ENCODE measurements at places on chromosomes 7 and 10.

GRCh38 chr10:102436312-102436711, 3.9 kb upstream of the CUEDC2 start:
- DNase-seq, result no peak

DNA sequence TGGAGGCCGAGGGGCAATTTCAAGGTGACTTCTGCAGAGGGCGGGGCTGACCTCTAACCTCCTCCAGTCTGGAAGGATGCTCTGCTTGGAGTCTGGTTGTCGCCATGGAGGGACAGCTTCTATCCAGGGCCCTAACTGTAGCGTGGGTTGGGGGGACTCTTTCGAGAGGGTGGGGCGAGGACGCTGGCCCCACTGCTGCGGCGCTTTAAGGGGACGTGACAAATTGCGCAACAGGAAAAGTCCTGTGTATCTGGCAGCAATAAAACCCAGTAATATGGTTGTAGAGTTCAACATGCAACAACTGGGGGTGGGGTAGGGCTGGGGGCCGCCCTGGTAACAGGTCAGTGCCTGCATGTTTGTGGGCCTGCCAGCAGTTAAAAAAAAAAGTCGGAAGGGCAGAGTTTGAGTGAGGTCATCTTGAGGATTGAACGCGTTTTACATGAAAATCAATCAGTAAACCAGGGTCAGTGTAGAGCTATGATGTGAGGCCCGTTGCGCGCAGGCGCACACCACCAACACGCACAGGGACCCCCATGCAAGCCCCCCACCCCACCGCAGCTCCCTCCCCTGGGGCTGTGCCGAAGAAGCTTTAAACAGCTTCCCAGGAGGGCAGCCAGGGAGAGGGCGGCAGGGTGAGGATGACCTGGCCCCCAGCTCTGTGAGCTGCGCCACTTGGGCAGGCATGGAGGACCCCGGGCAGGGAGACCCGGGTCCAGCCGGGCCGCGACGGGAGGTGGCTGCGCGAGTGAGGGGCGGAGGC, 4.3 kb downstream of the SHH start:
- no peak for DNase-seq

DNA sequence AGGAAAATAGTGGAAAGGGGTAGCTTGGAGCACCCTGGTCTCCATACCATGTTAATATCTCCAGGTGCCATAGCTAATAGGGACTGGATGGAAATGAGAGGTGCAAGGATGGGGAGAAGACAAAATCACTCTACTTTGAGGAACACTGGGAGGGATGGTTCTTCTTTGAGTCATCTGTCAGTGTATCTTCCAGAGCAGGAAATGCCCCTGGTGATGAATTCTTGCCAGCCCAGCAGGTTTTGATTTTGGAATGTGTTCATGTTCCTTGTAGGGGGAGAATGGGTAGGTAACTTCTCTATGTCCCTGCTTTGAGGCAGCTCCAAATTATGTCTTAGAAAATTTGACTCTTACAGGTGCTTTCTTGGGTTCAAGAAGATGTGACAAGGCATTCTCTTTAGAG, 177.0 kb upstream of the GLI3 start:
- no peak for DNase-seq

DNA sequence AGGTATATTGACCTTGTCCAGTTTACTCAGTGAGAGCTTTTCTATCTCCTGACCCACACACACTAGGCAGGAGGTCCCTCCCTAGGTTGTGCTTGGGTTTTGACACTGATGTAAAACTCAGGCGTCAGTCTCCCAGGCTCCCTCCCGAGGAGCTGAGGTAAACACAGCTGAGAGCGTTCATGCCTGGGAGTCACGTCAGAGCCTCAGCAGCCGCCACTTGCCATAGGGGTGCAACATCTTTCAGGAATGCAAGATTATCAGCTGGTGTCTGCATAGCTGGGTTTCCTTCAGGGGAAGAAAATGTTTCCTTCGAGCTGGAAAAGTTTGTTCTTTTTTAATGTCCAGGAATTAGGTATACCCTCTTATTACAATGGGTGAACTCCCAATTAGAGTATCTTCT, 70.6 kb downstream of the FGFR2 start:
- DNase-seq, result no peak

DNA sequence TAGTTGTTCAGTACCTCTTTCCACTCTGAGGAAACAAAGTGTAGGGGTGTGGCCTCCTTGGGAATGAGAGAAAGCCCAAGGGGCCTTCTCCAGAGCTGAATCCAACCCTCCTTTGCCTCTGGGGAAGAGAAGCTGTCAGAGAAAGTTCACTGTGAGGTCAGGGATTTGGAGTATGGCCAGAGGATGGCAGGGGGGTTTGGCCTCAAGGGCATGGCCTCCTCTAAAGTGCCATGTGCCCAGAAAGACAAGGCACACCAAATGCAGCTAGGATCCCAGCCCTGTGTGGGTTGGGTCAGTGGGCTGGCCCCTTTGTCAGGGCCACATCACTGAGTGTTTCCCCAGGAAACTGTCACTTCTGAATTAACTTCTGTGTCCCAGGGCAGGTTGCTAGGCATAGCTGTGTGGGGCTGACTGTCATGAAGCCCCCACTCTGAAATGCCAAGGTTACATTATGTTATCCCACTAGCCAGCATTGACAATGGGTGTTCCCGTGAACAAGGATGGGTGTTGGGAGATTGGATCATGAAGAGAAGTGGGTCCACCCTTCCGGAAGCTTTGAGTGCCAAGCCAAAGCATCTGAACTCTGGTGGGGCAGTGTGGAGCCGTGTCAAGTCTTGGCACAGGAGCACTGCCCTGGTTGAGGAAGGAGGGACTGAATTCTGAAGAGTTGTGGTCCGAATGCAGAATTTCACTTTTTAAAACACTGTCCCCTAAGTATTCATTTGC, 123.3 kb downstream of the ZMIZ1 start:
- no peak for DNase-seq

DNA sequence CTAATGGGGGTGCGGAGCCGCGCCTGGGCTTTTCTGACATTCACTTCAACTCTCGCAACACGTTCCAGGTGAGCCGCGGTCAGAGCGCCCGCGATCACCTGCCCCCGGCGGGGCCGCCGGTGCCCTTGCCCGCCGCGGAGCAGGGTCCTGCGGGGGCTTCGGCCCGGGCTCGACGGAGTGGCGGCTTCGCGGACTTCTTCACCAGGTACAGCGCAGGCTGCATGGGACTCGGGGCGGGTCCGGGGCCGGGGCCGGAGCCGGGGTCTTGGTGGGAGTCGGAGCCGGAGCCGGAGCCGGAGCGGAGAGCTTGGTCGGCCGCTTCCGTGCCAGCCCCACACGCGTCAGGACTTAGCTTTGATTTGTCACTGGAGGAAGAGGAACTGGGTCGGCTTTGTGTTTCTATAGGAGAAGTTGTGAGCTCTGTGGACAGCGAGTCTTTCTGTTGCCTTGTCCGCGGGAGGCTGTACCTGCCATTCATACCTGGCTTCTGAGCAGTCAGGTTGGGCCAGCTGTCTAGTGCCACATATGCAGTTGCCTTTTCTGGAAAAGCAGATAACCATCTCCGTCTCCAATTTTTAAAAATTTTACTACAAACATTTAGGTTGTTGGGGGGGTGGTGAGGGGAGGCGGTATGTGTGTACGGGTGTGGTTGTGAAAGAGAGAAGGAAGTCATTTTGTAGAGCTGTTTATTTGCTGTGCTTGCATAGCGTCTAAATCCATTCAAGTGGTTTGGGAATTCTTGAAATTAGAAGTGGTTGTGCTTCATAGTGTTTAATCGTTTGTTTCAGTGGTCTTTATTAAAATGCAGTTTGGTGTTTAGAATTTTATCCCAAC, 1.3 kb downstream of the TBC1D12 start:
- DNase-seq, result no peak

Data from GM04504 (cell line).